ENCODE measurements at places on chromosomes 12 and 14.

DNA sequence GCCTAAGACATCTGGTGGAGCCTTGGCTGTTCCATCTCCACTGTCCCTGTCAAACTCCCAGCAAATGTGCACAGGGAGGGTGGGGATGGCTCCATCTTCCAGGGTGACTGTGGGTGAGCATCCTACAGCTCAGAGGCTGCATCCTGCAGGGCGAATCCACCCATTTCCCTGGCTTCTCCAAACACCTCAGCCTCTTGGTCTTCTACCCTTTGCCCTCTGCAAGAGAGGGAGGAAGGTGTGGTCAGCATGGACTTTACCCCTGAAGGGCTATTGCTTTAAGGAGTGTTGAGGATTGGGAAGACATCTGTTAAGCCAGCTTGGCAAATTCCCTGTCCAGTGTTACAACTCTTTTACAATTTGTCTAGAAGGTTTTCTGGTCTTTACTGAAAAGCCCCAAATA, 23.1 kb upstream of the DGLUCY start:
- DNase-seq: no peak

- DNase-seq: no peak
Measured at GRCh38 chr12:27394676-27395075, 51.9 kb upstream of the SMCO2 start.

- no peak for DNase-seq
Measured at GRCh38 chr12:103331643-103332042, 164.1 kb downstream of the C12orf42 start.

GRCh38 chr12:43861840-43862150, 25.9 kb downstream of the TMEM117 start:
- no peak for DNase-seq

DNA sequence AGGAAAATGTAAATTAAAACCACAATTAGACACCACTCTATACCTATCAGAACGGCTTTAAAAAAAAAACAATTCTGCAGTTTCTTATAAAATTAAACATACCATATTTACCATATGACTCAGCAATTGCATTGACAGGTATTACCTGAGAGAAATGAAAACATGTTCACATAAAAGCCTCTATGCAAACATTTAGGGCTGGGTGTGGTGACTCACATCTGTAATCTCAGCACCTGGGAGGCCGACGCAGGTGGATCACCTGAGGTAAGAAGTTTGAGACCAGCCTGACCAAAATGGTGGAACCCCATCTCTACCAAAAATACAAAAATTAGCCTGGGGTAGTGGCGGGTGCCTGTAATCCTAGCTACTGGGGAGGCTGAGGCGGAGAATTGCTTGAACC, 41.1 kb downstream of the SPTB start:
- peak; percentile 76 for DNase-seq

DNA sequence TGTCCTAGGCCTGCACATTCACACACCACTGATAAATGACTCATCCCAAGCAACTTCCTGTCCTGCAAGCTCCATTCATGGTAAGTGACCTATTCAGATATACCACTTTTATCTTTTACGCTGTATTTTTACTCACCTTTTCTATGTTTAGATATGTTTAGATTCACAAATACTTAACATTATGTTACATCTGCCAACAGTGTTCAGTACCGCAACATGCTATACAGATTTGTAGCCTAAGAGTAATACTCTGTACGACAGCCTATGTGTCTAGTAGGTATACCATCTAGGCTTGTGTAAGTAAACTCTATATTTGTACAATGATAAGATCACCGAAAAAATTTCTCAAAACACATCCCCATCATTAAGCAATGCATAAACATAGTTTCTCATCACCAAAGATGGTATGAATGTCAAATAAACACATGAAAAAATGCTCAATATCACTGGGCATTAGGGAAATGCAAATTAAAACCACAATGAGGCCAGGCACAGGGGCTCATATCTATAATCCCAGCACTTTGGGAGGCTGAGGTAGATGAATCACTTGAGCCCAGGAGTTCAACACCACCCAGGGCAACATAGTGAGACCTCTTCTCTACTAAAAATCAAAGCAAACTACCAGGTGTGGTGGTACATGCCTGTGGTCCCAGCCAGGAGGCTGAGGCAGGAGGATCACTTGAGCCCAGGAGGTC, 20.7 kb downstream of the ATXN2 start:
- DNase-seq: peak; percentile 63

- DNase-seq: no peak
Measured at GRCh38 chr12:101685092-101685491, 12.3 kb upstream of the CHPT1 start.

- no peak for DNase-seq
Measured at GRCh38 chr12:74685385-74685784, 147.8 kb downstream of the ATXN7L3B start.

- DNase-seq: no peak
Measured at GRCh38 chr12:121090586-121091514, 41.8 kb upstream of the P2RX7 start.

DNA sequence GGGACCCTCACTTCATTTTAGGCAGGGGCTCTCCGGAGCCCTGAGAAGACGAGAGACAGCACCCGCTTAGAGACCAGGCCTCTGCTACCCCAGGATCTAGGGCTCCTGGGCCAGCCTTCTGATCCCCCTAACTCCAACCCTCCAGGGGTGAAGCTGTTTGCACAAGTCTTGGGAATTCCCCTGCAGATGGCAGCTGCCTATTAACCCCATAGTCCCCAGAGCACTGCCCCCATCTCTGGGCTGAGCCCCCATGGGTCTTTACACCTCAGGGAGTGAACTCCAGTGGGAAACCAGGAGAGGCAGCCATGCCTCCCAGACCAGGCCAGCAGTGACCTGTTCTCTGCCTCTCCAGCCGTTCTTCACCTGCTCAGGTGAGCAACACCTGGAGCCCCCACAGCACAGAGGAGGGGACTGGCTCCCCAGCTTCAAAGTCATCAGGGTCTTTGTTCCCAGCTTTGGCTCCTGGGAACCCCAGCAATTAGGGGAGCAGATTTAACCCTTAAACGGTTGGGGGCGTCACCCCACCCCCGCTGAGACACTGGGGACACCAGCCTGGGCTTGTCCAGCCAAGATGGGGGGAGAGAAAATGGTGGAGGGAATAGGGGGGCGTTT, 2.3 kb downstream of the WNT10B start:
- DNase-seq: no peak

DNA sequence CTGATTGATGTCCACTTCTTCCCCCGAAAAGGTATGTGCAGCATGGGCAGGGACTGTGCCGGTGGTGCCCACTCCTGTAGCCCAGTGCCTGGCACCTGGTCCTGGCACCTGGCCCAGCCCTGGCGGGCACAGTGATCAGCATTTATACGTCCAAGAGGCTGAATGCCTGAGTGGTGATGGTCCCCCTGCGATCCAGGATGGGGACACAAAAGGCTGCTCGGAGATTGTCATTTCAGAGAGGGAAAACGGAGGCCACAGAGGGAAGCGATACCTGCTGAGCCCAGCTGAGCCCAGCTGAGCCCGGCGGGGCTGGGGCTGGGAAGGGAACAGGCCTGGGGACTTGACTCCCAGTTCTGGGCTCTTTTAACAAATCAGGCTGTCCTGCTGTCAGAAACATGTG, 55.8 kb downstream of the PRIMA1 start:
- no peak for DNase-seq

DNA sequence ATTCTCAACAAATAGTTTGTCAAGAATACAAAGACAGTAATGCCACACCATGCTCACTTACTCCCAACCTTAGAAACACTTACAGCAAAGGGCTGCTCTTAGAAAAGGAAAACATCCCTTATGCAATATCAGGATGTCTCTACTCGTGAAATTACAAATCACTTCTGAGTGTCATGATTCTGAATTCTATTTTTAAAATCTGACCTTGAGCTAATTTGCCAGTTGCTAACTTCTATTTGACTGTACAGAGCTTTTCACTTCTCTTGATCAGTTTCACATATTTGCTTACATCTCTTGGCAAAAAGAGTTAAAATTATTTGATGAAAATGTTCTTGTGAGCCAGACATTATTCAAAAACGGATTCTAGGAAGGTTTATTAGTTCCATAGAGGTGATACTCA, 136.7 kb upstream of the SLC35F4 start:
- no peak for DNase-seq

- DNase-seq: no peak
Measured at GRCh38 chr12:40033242-40033630, 72.6 kb downstream of the SLC2A13 start.

DNA sequence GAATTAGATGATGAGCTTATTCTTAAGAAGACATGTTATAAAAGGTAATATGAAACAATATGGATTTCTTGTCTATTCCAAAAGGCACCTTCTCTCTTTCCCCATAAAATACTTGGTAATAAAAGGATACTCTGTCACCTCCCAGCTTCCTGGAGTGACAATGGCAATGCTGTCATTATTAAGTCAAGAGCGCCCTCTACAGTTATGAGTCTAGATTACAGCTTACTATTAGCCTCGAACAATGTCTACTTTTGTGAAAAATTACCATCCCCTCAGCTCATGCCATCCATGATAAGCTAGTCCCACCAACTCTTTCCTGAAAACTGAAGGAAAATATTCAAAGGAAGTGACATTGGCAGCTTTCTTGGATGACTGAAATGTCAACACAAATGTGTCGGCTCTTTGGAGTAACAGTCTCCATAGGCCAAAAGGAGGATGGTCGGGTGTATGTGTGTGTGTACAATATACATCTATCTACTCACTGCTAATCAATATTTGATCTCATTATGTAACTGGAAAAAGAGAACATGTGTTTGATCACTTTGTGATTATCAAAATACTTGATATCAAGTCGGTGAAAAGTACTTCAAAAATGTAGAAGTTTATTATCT, 48.7 kb upstream of the CDKN3 start:
- peak; percentile 29 for DNase-seq

- no peak for DNase-seq
Measured at GRCh38 chr14:74863274-74863673, 12.7 kb downstream of the PROX2 start.

- no peak for DNase-seq
Measured at GRCh38 chr14:99939421-99939820, 125.8 kb upstream of the EVL start.

GRCh38 chr12:54598970-54599369, 10.5 kb upstream of the PPP1R1A start:
- DNase-seq: no peak

GRCh38 chr12:76346798-76347420, 1.3 kb downstream of the BBS10 start:
- peak; percentile 55 for DNase-seq

GRCh38 chr12:24425601-24425970, 476.1 kb upstream of the SOX5 start:
- DNase-seq: no peak

DNA sequence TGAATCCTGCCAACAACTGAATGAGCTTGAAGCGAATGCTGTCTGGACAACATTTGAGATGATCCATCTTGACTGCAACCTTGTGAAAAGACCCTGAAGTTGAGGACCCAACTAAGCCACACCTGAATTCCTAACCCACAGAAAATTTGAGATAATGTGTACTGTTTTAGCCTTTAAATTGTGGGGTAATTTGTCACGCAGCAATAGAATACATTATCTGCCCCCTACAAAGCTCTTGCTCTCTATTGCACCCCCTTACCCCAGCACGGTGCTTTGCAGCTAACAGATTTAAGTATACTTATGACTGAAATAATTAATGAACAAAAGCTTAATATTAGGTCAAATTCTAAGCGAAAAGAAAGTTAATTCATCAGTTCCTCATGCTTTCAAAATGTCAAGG, 1.6 kb downstream of the POLE2 start:
- DNase-seq: no peak

DNA sequence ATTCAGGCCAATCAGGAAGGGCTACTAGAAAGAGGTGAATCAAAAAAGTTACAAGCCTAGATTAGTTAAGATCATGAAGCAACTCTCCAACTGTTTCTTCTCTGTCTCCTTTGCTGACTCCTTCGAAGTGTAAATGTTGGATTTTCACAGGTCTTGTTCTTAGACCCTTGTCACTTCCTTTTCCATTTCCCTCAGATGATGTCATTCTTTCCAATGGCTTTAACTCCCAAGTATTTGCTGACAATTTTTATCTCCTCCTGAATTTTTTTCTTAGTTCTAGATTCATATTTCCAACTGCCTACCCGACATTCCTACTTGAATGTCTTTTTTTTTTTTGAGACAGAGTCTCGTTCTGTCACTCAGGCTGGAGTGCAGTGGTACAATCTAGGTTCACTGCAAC, 10.8 kb downstream of the GAS2L3 start:
- DNase-seq: no peak

- DNase-seq: no peak
Measured at GRCh38 chr12:70628701-70629480, 8.3 kb downstream of the PTPRB start.

DNA sequence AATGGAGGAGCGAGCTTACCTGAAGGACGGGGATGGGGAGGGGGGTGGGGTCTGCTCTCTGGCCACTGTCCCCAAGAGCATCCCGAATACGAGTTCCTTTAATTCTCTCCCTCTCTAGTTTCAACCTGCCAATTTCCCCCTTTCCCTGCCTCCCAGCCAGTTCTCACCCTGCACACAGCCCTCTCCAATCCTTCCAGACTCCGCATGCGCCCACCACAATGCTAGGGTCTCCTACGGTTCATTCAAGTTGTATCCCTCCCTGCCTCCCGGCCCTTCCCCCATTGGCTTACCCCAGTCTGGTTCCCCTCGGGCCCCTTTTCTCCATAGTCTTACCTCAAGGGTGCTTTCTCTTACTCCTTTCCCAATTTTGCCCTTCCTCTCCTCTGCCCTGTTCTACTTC, 708 bp upstream of the IGFBP6 start:
- DNase-seq: no peak

- no peak for DNase-seq
Measured at GRCh38 chr14:100440758-100441203, 117.6 kb downstream of the SLC25A47 start.

Measured in mammary epithelial cell (primary cell).